ENCODE measurements at places on chromosomes 6 and 20. TPM values are rescaled to one million over a fixed set of nuclear protein-coding genes. Genes with fewer than 3 reads are reported as not detected.

DNA sequence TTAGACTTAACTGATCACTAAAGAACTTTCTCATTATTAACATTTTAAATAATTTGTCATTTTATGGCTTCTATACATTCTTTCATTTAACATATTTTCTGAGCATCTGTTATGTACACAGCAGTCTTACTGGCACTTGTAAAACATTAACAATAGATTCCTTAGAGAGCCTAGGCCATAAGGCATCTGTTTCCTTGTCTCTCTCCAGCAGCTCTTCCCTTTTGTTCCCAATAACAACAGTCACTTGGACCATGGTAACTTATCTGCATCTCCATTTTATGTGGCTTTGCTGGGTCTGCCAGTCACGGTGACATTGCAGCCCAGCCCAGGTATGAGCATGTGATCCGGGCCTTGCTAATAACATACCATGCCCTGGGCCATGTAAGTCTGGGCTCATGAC lies 11.7 kb upstream of the TASP1 start:
- no peaks in the 10 kb centered on the region for H3K36me3 ChIP-seq
- DNase-seq, result no peak
- H3K4me3 ChIP-seq, result no peak overlapping the region
- H3K27ac ChIP-seq, result no peak overlapping the region
- H3K4me1 ChIP-seq, result no peaks in the 10 kb centered on the region
- no peaks in the 10 kb centered on the region for H3K27me3 ChIP-seq

DNA sequence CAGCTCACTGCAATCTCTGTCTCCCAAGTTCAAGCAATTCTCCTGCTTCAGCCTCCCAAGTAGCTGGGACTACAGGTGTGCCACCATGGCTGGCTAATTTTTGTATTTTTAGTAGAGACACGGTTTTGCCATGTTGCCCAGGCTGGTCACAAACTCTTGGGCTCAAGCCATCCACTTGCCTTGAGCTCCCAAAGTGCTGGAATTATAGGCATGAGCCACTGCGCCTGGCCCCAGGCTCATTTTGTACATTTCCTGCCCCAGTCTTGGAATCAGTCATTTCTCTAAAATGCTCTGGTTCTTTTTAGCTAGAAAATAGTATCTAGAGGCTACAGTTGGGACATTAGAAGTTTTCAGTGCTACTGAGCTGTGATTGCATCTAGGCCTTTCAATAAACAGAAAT lies 13.5 kb downstream of the MANBAL start:
- DNase-seq, result no peak
- H3K27ac ChIP-seq, result peak overlapping the region; percentile 63
- H3K4me3 ChIP-seq, result no peak overlapping the region
- H3K4me1 ChIP-seq, result peaks cover 78% of the 10 kb centered on the region
- H3K27me3 ChIP-seq, result no peaks in the 10 kb centered on the region

SCAND1 gene
- 221 TPM for total RNA-seq

JAG1 gene
- 133 TPM for total RNA-seq

DNA sequence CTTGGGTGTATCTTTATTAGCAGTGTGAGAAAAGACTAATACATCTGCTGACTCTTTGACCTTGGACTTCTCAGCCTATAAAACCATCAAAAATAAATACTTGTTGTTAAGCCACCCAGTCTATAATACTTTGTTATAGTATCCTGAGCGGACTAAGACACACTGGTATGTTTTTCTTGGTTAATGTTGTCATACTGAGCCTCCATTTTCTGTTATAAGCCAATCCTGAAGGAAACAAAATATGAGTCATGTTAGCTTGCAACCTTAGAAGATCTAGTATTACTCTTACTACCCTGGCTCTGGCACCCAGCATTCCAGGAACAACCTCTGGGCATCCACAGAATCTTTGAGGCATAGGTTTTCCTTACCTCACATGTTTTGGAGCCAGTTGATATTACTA lies 307.2 kb downstream of the FRK start:
- H3K4me3 ChIP-seq, result no peak overlapping the region
- DNase-seq, result no peak
- no peak overlapping the region for H3K27ac ChIP-seq
- no peaks in the 10 kb centered on the region for H3K27me3 ChIP-seq
- H3K4me1 ChIP-seq, result no peaks in the 10 kb centered on the region

DNA sequence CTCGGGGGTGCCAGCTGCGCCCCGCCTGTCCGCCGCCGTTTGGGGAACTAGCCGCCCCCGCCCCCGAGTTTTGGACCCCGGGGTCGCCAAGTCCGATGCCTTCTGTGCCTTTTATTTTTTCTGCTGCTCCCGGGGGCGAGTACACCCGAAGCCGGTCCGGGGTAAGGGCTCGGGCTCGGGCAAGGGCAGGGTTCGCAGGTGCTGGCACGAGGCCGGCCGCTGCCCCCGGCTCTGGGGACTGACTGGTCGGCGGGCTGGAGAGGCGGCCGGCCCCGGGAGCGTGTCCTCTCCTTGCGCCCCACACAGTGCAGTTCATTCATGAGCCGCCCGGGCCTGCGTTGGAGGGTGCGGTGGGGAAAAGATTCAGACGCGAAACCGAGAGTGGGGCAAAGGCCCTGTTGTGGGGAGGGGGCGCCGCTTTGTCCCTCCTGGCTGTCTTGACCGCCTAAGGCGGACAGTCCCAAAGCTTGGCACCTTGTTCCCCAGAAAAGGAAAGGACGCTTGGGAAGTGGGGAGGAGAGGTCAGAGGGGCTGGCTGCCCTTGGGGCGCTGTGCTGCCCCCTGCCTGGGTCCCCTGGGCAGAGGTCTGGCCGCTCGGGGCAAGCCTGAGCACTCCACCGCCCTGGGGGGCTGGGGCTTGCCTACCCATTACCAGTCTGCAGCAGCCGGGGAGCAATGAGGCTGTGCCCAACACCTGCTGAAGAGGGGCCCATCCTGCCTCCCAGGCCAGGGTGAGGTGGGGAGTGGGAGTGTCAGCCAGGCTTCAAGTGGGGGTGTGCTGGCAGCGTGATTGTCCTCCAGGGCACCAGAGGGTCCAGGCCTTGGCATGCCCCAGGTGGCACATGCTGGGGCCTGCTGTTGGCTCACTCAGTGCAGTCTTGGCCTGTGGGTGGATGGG lies 915 bp downstream of the TMEM63B start:
- peak overlapping the region; percentile 92 for H3K27ac ChIP-seq
- no peaks in the 10 kb centered on the region for H3K27me3 ChIP-seq
- no peaks in the 10 kb centered on the region for H3K36me3 ChIP-seq
- H3K4me1 ChIP-seq, result peaks cover 73% of the 10 kb centered on the region
- DNase-seq, result peak; percentile 54

SLC24A3 gene
- total RNA-seq, result 6.8 TPM

DNA sequence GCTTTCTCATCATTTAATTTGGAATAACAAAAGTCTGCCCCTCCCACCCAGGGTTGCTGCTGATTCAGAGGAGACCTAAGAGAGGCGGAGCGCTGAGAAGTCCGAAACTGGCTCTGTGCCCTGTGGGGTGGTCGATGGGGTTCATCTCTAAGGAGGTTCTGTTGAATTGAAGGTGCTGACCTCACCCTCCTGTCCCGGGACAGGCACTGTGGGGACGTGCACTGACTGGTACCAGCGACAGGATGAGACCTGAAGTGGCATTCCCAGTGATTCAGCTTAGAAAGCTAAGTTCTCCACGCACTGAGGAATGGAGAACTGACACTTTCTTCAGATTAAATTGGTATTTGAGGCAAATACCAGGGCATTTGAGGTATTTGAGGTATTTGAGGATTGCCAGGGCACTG lies 1.3 kb downstream of the GUCA1B start:
- no peaks in the 10 kb centered on the region for H3K4me1 ChIP-seq
- peaks cover 4% of the 10 kb centered on the region for H3K36me3 ChIP-seq
- no peak overlapping the region for H3K4me3 ChIP-seq
- no peak overlapping the region for H3K27ac ChIP-seq

GPSM3 gene
- 41.0 TPM for total RNA-seq

SPTLC3 gene
- total RNA-seq, result 33.9 TPM

- no peak overlapping the region for H3K4me3 ChIP-seq
- DNase-seq, result no peak
Observed at GRCh38 chr6:128919412-128920180, 36.7 kb downstream of the LAMA2 start.

TAF8 gene
- 11.7 TPM for total RNA-seq

RUNX2 gene
- 10.5 TPM for total RNA-seq

SEL1L2 gene
- 2.2 TPM for total RNA-seq

GRCh38 chr6:106674541-106675229 lies 45.3 kb downstream of the QRSL1 start:
- no peak overlapping the region for H3K4me3 ChIP-seq
- H3K36me3 ChIP-seq, result no peaks in the 10 kb centered on the region
- no peaks in the 10 kb centered on the region for H3K4me1 ChIP-seq
- H3K27me3 ChIP-seq, result no peaks in the 10 kb centered on the region
- no peak overlapping the region for H3K27ac ChIP-seq
- DNase-seq, result no peak

XRN2 gene
- 15.2 TPM for total RNA-seq

- peaks cover 32% of the 10 kb centered on the region for H3K4me1 ChIP-seq
- peak within 1 kb of the TSS; percentile 92 for H3K4me3 ChIP-seq
- DNase-seq, result peak; percentile 65
- no peaks in the 10 kb centered on the region for H3K27me3 ChIP-seq
- peak within 1 kb of the TSS; percentile 89 for H3K27ac ChIP-seq
Observed at GRCh38 chr20:59042151-59042795, at the start of gene PRELID3B. PRELID3B (minus strand) TSS chr20:59042786; CDS start chr20:59042730, 56 bp downstream.

XPO5 gene
- total RNA-seq, result 27.4 TPM

DNA sequence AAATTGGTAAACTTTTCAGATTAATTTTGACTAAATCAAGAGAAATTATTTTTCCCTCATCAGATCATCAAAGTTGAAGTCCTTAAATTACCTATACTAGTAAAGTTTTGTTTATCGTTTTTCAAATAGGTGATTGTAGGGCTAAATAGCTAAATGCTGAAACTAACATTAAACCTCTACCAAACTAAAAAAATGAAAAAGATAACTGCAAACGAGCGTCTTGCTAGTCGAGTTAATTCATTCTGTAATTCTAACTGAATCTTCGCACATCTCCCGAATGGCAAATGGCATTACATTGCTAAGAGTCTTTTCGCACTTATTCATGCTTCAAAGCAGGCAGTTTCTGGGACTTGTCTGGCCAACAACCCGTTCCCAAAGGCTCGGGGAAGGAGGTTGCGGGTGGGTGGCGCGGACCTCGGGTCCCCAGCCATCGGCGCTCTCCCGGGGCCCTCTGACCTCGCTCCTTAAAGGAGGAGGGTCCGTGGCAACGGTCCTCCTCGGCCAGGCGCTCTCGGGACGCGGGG lies 43.8 kb downstream of the POPDC3 start:
- H3K4me3 ChIP-seq, result peak overlapping the region; percentile 70
- peaks cover 27% of the 10 kb centered on the region for H3K4me1 ChIP-seq
- peak overlapping the region; percentile 81 for H3K27ac ChIP-seq
- no peak for DNase-seq

TP53TG5 gene
- total RNA-seq, result not detected

GUCA1A gene
- total RNA-seq, result not detected

DNA sequence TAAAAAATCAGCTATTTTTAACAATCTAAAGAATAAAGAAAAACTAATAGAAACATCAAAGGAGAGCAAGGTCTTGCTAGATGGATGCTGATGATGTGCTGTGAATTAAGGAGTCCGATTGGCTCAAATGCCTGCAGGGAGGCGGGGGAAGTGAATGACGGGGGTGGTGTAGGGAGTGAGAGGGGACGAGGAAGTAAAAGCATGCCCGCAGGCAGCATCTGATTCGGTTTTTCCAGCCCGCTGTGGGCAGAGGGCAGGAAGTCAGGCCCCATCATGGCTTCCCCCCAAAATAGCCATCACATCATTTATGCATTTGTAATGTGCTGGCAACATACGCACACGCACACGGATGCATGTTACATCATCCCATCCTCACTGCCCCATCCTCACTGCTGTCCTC lies 10.3 kb downstream of the RSPO4 start:
- H3K36me3 ChIP-seq, result no peaks in the 10 kb centered on the region
- H3K27ac ChIP-seq, result no peak overlapping the region
- DNase-seq, result no peak
- H3K4me1 ChIP-seq, result no peaks in the 10 kb centered on the region
- no peak overlapping the region for H3K4me3 ChIP-seq
- peaks cover 65% of the 10 kb centered on the region for H3K27me3 ChIP-seq

DNA sequence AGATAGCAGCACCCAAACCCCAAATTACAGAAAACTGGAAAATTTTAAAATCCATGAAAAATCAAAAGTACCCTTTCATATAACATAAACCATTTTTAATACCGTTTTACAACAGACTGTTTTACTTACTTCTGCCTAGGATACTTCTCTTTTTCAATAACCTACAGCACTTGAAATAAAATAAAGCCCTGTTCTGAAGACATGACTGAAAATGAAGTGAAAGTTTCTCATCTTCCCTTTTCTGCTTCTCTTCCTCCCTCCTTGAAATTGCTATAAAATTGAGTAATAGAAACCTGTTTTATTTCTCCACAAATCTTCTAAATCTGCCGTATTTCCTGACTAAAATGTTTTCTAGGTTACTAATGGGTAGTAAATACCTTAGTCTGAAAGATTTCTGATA lies 20.3 kb downstream of the MMS22L start:
- H3K4me1 ChIP-seq, result no peaks in the 10 kb centered on the region
- DNase-seq, result no peak
- H3K27me3 ChIP-seq, result no peaks in the 10 kb centered on the region
- H3K27ac ChIP-seq, result no peak overlapping the region

GGTLC1 gene
- not detected for total RNA-seq

- H3K27me3 ChIP-seq, result no peaks in the 10 kb centered on the region
- H3K4me1 ChIP-seq, result no peaks in the 10 kb centered on the region
- no peaks in the 10 kb centered on the region for H3K36me3 ChIP-seq
- DNase-seq, result no peak
- no peak overlapping the region for H3K27ac ChIP-seq
Observed at GRCh38 chr6:127162836-127163235, 44.4 kb downstream of the RSPO3 start.

DNA sequence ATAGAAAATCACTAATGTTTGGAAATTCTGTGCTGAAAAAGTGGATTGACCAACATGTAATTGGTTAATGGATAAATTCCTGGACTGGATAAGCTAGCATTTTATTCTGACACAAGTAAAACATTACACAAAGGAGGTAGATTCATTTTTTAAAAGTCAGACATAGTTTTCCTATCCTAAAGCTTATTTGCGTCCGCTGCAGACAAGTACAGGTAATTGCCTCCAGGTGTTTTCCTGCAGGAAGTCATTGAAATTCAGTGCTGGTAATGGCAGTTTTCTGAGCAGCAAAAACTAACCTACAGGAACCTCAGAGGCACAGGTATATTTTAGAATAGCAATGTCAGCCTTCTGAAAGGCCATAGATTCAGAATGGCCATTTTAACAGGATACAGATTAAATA lies 20.0 kb upstream of the HIVEP1 start:
- no peaks in the 10 kb centered on the region for H3K36me3 ChIP-seq
- no peaks in the 10 kb centered on the region for H3K27me3 ChIP-seq
- H3K4me1 ChIP-seq, result no peaks in the 10 kb centered on the region

DNA sequence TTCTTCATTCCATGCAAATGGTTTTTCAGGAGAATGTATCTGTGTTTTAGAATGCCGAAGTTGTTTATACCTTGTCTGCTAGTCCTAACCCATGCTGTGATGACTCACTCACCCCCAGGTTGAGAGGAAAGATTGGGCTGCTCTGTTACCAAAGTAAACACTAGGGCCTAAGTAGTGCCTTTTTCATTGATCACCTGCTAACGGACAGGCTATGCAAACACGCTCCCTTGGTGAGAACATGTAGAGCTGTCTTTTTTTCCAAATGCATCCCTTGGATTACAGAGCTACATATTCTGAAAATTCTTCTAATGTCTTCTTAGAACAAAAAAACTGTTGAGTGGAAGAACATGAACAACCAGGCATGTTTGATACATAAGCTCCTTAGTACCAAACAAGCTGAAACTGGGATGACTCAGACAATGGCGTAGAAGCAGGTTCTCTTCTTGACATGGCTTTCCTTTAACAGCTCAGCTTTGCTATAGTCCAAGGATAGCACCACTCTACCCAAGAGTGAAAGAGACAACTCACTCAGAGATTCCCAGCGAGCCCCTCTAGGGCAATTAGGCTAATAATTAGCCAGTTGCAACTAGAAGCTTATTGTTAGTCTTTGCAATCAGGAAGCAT lies 20.5 kb downstream of the PERP start:
- H3K4me3 ChIP-seq, result no peak overlapping the region
- no peaks in the 10 kb centered on the region for H3K27me3 ChIP-seq
- no peaks in the 10 kb centered on the region for H3K36me3 ChIP-seq

NKAIN2 gene
- total RNA-seq, result 1.5 TPM

DOK5 gene
- not detected for total RNA-seq
